ENCODE measurements at places on chromosomes 16 and 17.

DNA sequence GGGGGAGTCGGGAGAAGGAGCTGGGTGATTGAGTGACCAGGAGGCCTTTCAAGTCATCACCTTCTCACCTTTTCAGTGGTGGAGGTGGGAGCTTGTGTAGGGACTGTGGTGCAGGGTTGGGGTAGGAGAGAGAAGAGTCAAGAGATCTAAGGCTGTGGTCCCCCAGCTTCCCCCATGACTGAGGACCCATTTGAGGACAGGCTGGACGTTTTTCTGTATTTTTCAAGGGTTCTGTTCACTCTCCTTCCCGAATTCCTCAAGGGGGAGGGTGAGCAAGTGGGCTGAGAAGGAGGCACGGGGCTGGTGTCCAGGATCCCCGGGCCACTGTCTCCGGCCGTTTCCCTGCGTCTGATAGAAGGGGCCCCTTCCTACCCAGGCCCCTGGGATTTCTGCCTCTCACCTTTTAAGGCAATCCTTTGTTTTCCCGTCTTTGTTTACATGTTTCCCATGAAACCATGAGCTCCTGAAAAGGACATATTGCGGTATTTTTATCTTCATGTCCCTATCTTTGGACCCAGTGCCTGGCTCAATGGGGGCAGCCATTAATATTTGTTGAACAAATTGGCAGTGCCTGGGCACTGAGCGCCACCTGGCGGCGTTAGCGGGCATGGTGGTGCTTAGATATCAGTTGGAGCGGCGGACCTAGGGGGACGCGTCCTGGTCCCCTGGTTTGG, 9.2 kb upstream of the CD300A start:
- peak; percentile 85 for DNase-seq

GRCh38 chr17:2043785-2044184, 2.0 kb downstream of the OVCA2 start:
- no peak for DNase-seq

DNA sequence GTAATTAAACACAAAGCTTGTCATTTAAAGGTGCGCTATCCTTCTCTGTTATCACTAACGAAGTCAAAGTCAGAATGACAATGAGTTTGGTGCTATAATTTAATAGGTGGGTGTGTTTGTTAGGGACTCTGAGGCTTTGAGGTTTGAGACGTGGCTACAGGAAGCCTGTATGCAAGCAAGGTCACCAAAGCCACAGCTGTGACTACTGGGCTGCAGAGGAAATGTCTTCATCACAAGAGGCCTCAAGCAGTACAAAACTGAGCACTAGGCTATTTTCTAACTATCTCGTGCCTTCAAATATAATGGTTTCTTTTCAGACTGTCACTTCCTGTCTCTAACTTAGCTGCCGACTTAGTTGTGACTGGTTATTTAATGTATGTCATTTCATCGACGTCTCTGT, 141.2 kb downstream of the AATF start:
- peak; percentile 11 for DNase-seq

GRCh38 chr17:19943026-19943425, 34.6 kb downstream of the AKAP10 start:
- no peak for DNase-seq

DNA sequence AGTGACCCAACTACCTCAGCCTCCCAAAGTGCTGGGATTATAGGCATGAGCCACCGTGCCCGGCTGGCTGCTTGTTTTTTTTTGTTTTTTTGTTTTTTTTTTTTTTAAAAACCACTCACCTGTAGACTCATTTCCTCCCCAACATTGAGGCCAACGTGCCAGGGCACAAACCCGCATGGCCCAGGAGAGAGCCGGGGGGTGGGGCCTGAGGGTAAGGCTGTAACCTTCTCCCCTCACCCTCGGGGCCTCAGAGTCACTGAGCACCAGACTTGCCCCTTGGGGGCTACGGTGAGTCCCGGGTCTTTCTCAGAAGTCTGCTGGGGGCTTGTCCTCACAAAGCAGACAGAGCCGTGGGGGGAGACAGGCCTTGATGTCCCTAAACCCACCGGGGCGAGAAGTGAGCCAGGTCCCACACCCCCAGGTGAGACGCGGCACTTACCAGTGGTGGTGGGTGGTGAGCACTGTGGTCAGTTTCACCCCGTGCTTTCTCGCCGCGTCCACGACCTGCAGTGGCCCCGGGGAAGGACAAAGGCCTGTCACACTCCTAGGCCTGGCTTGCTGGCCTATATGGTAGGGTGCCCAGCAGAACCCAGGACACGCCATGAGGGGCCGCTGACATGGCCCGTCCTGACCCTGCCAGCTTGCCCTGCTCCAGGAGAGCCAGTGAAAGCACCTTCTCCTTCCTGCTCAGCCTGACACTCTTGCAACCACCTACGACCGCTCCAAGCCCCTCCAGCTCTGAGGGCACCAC, 4.6 kb downstream of the HAGH start:
- DNase-seq: no peak

- DNase-seq: no peak
Observed at GRCh38 chr17:47201166-47201565, 8.0 kb upstream of the MYL4 start.

DNA sequence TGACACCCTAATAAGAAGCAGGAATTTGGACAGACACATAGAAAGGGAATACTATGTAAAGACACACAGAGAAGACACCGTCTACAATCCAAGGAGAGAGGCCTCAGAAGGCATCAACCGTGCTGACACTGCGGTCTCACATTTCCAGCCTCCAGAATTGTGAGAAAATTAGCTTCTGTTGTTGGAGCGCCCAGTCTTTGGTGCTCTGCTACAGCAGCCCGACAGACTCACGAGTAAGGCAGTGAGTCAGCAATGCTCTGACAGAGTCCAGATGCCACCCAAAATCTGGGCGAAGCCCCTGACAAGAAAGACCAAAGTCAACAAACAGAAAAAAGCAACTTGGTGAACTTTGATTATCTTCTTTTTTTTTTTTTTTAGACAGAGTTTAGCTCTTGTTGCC, 32.5 kb upstream of the RAI1 start:
- DNase-seq: peak; percentile 57

GRCh38 chr17:39800540-39800939, 62.8 kb downstream of the GRB7 start:
- no peak for DNase-seq

DNA sequence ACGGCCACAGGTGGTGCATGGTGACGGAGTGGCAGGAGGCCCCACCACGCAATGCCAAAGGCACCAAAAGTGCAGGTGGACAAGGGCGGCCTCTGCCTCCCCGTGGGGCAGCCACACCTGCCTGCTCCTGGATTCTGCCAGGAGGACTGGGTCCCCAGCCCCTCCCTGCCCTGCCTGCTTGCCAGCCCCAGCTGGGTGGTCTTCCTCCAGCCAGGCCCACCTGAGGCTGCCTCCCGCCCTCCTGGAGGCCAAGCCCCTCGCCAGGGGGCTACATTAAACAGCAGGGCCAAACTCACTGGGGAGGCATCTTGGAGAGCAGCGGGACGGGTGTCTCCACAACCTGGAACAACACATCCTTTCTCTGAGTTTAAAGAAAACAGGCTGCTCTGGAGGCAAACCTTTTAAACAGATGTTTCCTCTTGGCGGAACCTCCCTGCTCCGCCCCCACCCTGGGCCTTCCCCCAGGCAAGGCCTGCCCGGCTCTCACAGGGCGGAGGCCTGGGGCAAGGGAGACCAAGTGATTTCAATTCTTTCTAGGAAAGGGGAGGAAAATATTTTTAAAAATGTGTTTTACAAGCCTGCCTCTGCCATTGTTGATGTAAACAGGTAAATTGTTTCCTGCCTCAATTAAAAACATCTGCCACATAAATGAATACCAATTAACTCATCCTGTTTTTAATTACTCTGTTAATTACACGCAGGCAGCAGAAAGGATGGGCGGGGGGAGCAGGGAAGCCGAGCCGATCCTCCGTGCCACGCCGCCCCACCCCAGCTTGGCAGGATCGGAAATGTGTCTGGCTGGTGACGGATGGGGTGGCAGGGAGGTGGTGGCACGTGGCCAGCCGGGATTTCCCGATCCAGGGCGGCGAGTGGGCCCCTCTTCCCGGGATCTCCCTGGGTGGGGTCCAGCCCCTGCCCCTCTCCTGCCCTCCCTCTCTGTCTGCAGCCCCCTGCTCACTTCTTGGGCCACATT, 54.4 kb upstream of the PABPN1L start:
- peak; percentile 76 for DNase-seq

GRCh38 chr16:1311212-1311737, 1.8 kb downstream of the UBE2I start:
- no peak for DNase-seq

GRCh38 chr17:40092581-40092980, 7.8 kb downstream of the NR1D1 start:
- DNase-seq: no peak

DNA sequence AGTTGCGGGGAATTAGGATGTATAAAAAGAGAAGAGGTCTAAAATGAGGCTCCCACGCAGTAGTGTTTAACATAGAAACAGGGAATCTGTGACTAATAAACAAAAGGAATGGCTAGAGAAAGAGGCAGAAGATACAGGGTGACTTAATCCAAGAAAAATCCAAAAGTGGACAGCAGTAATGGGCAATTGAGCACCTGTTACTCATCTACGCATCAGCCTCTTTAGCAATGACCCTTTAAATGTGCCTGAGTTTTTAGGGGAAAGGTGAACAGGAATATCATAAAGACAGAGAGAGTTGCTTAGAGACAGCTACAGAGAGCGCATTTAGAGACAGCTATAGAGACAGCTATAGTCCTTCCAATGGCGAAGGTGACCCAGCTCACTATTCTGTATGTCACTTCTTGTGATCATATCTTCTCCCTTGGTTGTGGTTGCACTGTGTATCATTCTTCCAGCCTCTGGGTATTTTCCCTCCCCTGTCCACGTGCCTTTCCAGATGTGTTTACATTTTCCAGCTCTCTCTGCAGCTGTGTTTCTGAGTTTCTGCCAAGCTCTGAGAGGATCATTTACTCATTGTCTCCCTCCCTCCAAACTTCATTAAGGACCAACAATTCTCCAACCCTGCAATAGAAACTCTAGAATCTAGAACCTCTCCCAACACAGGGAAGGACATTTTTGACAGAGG, 61.5 kb downstream of the MYOCD start:
- peak; percentile 52 for DNase-seq

- DNase-seq: no peak
Observed at GRCh38 chr17:73802314-73802713, 158.1 kb upstream of the SDK2 start.

- DNase-seq: no peak
Observed at GRCh38 chr17:29766796-29767327, 144.2 kb upstream of the CORO6 start.

DNA sequence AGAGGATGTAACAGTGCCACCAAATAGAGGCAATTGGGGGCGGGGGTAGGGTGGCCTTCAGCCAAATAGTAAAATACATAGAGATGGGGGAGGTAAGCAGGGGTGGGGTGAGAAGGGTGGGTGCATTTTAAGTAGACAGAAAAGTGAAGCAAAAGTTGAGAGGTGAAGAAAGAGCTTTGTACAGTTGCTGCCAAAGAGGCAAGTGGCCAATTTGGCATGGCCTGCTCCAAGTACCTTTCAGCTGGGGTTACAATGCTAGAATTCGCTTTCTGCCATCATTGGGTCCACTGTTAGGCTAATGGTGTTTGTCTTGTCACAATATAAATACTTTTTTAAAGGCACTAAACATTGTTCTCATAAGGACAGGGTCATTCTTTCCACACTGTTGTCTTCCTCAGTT, 5.2 kb upstream of the TMEM97 start:
- no peak for DNase-seq

DNA sequence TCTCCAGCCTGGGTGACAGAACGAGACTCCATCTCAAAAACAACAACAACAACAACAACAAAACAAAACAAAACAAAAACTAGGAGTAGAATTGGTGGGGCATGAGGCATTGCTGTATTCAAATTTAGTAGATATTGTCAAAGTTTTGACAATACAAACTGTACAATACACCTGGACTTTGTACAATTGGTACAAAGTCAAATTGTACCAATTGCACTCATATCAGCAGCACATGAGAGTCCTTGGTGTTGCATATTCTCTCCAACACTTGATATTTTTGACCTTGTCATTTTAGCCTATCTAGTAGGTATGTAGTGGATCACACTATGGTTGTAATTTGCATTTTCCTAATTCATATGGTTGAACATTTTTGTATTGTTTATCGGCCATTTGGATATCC, 14.3 kb upstream of the ATF7IP2 start:
- DNase-seq: no peak

DNA sequence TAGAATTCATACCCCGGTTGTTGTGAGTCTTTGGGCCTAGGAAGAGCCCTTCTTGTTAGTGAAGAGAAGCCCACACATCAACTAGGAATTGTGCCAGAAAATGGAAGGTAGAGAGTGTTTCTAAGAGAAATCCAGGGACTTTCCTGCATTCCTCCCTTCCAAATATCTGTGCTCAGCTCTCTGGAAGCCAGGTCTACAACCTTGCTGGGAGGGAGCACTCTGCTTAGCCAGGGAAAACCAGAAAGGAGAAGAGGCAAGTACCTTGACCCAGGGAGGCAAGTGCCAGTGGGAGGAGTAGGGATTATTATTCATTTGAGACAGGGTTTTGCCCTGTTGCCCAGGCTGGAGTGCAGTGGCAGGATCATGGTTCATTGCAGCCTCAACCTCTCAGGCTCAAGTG, 48.4 kb upstream of the TAC4 start:
- no peak for DNase-seq

GRCh38 chr17:30831257-30831656, 509 bp upstream of the ATAD5 start:
- no peak for DNase-seq
